GM23248 (cell line): ENCODE measurements at places on chromosomes 7 and 10.
A peak's percentile ranks its signal among the peaks of the same experiment; 100 is the strongest.

DNA sequence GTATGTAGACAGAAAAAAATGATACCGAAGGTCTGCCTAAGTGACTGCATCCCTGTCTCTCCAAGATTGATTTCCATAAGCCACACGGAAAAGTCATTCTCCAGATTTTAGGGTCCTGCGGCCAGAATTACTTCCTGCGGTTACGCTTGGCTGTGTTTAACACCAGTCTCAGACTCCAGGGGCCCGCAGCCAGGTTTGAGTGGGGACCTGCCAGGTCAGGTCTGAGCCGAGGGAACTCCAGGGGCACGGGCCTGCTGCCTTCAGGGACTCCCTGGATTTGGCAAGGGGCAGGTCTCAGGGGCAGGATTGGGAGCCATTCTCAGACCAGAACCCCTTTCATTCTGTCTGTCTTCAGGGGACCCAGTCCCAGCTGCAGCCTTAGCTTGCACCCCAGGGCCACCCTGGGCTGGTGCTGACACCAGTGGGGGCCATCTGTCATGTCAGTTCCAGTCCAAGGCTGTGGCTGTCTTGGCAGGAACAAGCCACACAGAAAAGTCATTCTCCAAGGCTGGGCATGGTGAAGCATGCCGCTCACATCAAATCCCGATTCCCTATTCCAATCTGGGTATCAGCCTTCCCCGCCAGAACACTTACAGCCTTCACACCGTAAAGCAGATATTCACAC lies 39.0 kb downstream of the TMEM120A start:
- no peak for DNase-seq

DNA sequence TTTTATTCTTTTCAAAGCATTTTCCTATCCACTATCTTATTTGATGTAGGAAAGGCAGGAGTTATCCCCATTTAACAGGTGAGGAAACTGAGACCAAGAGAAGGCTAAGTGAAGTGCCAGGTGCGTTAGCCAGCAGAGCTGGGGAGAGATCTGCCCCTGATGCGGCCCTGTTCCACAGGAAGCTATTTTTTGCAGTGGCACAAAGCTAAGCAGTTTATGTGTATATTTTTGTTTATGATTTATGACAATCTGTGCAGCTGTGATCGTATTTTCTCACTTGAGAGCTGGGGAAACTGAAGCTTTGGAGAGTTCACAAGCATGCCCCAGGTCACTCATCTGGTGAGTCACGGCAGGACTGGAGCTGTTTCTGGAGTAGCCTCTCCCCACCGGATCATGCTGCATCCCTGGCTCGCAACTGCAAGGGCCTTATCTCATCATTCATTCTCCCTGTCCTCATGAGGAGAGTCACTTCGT lies 38.8 kb downstream of the SLC29A3 start:
- DNase-seq = peak; percentile 40

DNA sequence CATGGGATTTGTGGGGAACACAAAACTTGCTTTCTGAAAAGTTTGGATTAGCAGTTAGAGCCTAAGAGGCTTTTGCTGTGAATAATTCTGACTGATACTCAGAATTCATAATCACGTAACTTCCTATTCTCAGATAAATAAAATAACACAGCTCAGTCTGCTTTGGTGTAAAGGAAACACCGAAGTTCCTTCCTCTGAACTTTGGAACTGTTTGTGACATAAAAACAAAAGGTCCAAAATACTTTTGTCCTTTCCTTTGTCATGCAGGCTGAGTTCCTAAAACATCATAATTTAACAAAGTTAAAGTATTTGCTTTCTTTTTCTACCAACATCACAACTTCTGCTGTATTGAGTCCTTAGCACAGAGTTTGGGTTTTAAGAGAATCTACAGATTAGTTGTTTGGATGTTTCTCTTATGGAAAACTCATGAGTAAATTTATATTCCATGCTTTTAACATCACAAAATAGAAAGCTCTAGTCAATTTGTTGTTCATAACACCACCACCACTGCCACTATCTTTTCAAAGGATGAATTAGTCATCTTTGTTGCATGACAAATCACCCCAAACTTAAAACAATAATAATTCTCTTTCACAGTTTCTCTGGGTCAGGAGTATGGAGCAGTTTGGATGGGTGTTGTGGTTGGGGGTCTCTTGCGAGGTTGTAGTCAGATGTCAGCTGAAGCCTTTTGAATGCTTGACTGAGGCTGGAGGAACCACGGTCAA lies 123.4 kb downstream of the REEP3 start:
- DNase-seq = peak; percentile 43

- DNase-seq = no peak
Measured at GRCh38 chr7:127477295-127478023, 85.0 kb upstream of the ZNF800 start.

DNA sequence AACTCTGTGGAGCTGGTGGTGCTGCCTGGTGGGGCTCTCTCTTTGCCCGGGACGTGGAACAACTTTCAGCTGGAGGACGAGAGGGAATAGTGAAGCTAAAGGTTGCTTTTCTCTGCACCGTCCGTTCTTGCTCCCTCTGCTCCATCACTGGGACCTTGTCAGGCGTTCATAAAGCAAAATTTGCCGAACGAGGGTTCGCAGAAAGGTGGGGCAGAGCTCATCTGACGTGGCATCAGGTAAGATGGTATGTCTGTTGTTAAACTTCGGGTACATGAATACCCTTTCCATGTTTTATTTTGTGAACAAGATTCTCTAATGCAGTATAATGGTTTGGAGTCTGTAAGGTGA lies 416 bp downstream of the BBS9 start:
- peak; percentile 42 for DNase-seq

DNA sequence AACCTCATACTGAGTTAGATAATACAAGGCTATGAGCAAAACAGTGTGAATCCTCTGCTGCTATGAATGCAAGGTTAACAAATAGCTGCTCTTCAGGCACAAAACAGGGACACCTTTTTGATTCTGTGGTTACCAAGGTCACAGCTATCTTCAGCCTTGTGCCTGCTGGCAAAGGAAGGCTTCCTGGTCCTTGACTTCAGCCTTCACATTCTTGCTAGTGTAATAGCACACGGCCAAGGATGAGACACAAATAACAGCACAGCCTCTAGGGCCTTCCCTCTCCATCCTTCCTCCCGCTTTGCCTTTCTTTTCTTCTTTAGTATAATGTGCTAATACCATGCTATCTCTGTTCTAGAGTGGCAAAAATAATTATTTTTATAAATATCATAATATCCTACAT lies 130.6 kb upstream of the CAV2 start:
- DNase-seq = no peak

- peak; percentile 98 for DNase-seq
Measured at GRCh38 chr10:103637927-103638557, 144.5 kb downstream of the NEURL1 start.

- DNase-seq = no peak
Measured at GRCh38 chr10:75569506-75569905, 138.1 kb downstream of the LRMDA start.

DNA sequence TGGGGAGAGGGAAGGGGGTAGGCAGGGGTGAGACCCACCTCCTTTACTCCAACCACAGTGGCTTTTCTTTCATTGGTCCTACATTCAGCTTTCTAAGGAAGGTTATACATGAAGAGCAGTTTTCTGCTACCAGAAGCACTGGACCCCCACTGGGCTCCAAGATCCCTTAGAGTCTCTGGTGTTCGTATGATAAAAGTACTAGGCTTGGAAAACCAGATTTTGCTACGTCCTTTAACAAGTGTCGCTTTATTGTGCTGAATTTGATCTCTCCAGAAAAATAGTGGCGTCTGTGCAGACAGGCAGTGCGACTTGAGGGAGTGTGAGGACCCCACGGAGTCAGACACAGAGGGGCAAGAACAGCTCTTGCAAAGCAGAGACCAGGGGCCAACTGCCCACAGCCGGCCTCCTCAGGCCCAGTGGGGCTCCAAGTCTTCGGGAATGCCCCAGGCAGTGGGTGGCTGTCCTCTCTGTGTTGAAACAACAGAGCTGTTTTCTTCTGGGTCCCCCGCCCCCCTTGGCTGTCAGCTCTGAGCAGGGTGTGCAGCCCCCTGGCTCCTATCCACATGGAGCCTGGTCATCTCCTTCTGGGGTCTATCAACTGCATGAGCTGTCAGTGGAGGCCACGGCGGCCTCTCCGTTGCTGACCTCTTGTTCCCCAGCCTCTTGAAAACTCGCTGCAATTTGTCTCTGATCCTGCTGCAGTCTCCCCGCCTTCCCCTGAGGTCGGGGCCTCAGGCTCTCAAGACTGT lies 333.2 kb downstream of the RPS24 start:
- DNase-seq = no peak

- DNase-seq = no peak
Measured at GRCh38 chr10:11286261-11286852, 268.7 kb downstream of the CELF2 start.

DNA sequence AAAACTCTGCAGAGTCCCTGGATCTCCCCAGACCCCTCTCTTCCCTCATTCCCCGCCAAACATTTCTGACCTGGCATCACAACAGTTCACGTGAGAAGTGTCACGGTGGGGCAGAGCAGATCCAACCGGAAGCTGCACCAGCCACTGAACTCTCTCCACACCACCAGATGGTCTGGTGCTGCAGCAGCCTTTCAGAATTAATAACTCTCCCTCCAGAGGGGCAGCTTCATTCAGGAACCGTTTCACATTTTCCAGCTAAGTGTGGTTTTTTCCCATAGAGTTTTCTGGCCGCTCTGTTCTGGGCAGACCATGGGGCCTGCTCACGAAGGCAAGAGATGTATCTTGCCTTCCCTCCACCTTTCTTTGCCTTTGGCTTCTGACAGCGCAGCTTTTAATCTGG lies 486.7 kb upstream of the GALNT17 start:
- no peak for DNase-seq

DNA sequence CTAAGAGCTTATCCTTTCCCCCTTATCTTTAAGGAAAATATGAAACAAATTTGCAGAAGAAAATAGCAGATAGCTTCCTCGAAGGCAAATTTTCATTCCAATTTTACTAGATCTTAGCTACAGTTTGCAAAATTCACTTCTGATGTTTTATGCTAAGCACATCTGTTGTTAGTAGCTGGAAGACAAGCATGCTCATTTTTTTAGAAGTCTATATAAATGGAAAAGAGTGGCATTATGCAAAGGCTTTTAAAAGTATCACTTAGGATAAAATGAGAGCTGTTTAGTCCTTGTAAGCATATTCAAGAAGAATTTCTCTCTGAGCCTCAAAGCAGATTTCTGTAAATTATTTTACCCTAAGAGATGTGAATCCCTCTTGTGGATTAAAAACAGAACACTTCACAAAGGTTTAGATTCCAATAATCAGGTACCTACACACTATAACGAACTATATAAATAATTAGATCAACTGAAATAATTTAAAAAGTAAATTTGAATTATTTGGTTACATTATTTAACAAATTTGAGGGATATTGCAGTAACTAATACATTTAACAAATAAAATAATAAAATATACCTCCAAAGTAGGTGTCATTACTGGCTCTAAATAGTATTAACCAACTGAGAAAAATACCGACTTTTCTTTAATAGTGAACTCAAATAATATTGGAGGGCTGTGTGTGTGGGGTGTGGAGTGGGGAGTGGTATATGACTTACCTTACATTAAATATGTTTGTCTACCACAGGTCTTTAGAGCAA lies 307.1 kb downstream of the SEMA3D start:
- DNase-seq = no peak

DNA sequence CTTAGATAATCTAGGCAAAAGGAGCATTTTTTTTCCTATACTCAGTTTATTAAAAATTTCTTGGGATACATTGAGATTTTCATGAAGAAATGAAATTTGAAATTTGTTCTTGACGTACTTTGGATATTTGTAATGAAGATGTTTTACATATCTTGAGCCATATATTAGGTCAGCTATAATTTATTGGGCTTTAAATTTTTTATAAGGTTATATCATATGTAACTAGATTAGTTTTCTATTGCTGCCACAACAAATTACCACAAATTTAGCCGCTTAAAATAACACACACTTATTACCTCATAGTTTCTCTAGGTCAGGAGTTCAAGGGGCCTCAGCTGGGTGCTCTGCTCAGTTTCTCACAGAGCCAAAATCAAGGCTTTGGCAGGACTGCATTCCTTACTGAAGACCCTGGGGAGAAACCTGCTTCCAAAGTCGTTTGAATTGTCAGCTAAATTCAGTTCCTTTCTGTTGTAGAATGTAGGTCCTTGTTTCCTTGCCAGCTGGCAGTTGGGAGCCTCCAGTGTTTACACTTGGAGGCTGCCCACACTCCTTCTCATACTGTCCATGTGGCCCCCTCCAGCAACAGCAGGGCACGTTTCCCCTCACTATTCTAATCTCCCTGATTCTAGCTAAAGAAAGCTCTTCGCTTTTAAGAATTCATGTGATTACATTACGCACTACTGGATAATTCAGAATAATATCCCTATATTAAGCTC lies 42.6 kb upstream of the DNAH11 start:
- DNase-seq = no peak

GRCh38 chr7:36473454-36474282 lies 84.0 kb downstream of the ANLN start:
- peak; percentile 51 for DNase-seq

- no peak for DNase-seq
Measured at GRCh38 chr10:33523236-33523792, 188.8 kb upstream of the NRP1 start.

DNA sequence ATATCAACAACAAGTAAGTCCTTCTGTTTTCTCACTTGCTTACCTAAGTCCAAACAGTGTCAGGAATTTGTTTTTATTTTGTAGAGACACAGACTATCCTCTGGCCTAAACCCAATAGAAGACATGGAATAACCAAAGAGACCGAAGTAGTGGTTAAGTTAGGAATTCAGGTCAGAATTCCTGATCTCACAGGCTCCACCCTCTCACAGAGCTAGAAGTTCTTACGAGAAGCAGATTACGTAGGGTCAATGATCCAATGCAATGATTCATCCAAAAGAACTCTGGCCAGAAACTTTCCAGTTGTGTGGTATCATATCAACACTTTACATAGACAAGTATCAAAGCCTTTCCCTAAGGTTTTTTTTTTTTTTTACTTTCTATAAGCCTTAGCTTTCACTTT lies 73.8 kb downstream of the IQUB start:
- peak; percentile 10 for DNase-seq

- DNase-seq = peak; percentile 19
Measured at GRCh38 chr7:157389951-157390730, 53.3 kb downstream of the DNAJB6 start.

- no peak for DNase-seq
Measured at GRCh38 chr10:14612873-14613587, 161.7 kb downstream of the FAM107B start.

- no peak for DNase-seq
Measured at GRCh38 chr7:118629898-118630438, 405.5 kb downstream of the ANKRD7 start.

- DNase-seq = no peak
Measured at GRCh38 chr10:78435484-78436221, 402.0 kb downstream of the RPS24 start.

- DNase-seq = no peak
Measured at GRCh38 chr10:641149-642010, 48.1 kb downstream of the DIP2C start.
